ENCODE measurements at places on chromosomes 12 and 14.

- DNase-seq: no peak
Observed at GRCh38 chr12:131463174-131463573, 247.7 kb upstream of the SFSWAP start.

DNA sequence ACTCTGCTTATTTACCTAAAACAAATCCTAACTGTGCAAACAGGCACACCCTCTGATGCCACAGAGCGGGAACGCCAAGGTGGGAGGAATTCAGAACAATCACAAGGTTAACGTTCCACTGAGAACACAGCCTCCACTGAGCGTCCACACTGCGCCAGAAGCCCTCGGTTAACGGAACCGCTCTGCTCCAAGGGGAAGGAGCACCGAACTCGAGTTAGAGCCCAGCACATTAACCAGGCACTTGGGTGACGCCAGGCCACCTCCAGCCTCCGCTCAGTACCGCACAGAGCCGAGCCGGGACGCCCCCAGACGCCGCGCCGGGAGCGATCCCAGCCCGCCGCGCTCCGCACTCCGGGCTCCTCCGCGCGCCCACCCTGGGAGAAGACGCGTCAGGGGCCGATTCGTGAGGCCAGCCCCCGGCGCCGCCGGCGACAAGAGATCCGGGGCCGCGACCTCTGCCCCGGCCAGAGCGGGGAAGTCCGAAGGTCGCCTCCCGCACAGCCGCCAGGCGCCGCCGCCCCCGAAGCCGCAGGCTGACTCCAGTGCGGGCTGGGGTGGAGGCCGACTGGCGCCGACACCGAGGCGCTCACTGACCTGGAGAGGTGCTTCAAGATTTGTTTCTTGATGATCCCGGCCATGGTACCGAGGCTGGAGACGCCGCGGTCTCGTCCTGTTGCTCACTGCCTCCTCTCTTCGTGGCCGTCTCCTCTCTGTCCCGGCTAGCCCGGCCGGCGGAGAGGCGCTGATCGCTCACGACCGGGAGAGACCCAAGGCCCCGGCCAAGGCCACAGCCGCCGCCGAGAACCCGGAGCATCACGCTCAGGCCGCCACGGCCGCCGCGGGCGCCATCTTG lies 450 bp downstream of the BLTP3B start:
- DNase-seq: no peak

GRCh38 chr12:52925717-52926595 lies 21.1 kb upstream of the KRT8 start:
- DNase-seq: peak; percentile 60

- DNase-seq: peak; percentile 82
Observed at GRCh38 chr12:51388069-51388799, 3.0 kb downstream of the GALNT6 start.

GRCh38 chr12:126040307-126040706 lies 975.1 kb downstream of the AACS start:
- no peak for DNase-seq

DNA sequence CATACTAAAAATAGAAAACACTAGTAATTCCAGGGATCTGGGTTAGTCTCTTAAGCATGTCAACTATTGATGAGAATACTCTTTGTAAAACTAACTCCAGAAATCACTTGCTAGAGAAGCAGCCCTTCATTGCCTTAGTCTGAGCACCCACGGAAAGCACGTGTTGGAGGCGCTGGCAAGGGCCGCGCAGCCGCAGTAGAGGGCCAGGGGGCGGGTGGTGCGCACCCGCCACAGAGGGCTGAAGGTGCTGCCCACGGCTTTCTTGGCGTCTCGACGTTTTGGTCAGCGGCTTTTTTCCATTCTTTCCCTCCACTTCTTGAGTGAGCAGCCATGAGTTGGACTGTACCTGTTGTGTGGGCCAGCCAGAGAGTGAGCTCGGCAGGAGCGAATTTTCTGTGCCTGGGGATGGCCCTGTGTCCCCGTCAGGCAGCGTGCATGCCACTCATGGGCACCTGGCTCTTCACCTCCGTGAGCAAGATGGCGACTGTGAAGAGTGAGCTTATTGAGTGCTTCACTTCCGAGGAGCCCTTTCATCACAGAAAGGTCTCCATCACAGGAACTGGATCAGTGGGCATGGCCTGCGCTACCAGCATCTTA lies 68.4 kb upstream of the PPM1H start:
- DNase-seq: no peak

DNA sequence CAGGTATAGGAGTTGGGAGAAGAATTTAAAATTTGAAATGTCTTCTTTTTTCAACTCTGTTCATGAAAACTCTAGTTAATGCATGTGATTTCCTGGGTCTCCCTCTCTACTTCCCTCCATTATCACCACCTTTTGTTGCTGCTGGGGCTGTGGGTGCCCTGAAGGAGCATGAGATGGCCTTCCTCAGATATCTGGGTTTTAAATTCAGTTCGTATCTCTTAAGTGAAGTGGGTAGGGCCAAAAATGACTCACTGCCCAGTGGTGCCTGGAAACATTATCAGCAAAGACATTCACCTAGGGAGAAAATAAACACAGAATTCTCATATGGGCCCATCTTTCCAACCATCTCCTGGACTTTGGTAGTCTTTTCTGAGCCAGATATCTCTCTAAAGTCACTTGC lies 234.9 kb upstream of the PLEKHG7 start:
- peak; percentile 49 for DNase-seq

- DNase-seq: no peak
Observed at GRCh38 chr12:124667506-124668326, 100.3 kb upstream of the NCOR2 start.

- peak; percentile 78 for DNase-seq
Observed at GRCh38 chr12:62291864-62292760, 31.9 kb downstream of the USP15 start.

GRCh38 chr14:56821805-56822610 lies 11.7 kb upstream of the OTX2 start:
- no peak for DNase-seq

- DNase-seq: peak; percentile 72
Observed at GRCh38 chr12:2431810-2432209, 363.0 kb upstream of the FKBP4 start.

- DNase-seq: peak; percentile 1
Observed at GRCh38 chr14:21867541-21867940, 193.9 kb upstream of the OR4E1 start.

GRCh38 chr14:68011406-68012028 lies 191.9 kb downstream of the RAD51B start:
- DNase-seq: peak; percentile 76

- peak; percentile 57 for DNase-seq
Observed at GRCh38 chr12:122021822-122022392, at the start of gene BCL7A. Gene BCL7A, plus strand, starts transcription at chr12:122021884. Its CDS starts 208 bp downstream, at chr12:122022092.

DNA sequence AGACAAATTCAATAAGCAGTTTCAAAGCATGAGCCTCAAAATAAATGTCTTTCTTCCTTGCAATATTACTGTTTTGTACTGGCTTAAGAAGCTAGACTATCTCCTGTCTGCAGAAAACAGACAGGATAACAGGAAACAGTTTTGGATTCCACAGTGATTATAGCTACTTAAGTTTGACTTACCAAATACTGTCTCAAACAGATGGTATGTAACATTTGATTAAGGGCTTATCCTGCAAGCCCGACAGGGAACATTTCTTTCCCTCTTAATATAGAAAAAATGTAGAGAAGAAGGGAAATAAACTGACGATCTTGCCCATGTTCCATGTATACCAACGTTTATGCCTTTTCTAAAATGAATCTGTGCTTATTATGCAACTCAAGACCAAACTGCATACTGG lies 179.9 kb upstream of the EEA1 start:
- DNase-seq: no peak

DNA sequence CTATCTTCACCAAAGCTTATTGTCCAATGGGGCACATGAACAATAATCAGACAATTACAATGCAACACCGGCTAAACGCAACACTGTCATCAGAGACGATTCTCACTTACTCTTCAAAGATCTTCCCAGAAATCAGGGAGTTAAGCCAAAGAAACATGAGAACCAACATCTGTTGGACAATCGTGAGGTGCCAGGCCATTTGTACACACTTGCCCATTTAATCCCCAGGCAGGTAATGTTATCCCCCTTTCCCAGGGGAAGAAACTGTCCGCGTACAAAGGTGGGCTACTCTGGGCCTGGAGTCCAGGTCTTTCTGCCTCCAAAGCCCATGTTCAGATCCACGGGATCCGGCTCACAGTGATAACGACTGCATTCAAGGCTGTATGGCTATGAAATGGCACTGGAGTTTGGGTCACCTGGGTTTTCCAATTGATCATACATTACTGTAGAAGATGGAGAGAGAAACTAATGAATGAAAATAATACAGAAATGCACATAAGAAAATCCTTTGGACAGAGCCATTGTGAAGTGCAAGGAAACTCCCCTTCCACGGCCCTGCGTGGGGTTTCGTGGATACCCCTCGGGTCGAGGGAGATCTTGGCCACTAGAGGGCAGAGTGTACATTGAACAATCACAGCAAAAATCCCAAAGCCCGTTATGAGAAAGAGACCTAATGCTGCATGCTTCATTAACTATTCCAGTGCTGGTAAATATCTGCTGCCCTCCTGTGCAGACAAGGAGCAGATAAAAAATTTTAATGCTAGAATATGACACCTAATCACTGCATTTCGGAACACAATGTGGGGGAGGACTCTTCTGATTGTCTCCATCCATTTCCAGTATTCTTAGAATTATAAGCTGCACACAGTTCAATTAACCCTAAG lies 111.4 kb downstream of the EGLN3 start:
- peak; percentile 51 for DNase-seq

DNA sequence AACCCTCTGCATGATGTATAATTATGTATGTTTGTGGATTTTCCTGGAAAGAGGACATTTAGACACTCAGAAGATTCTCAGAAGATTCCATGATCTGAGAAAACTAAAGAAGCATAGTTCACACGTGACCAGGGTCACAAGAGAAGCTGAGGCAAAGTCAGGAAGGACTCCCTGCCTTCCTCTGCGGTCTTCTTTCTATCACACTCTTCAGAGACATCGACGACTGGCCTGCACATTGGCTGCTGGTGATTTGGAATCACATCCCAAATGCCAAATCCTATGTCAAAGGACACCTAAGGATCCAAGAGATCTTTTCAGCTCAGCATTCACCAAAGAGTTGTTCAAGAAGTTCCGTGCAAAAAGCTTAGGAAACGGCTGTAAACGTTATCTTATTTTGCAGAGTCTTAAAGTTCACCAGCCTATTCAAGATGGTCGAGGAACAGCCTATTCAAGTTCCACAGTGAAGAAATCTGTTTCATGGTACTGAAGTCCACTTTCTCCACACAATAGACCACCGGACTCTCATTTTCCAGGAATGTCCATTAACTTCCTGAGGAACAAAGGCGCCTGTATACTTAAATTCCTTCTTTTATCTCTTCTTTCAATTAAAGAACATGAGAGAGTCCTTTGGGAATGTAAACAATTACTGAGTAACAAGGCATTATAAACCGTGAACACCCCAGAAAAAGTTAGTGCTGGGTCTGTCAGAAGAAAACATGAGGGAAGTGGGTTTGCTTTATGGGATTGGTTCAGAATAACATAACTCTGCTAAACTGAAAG lies 42.1 kb downstream of the IGF1 start:
- DNase-seq: peak; percentile 65

- no peak for DNase-seq
Observed at GRCh38 chr12:84946753-84947152, 34.2 kb upstream of the SLC6A15 start.

DNA sequence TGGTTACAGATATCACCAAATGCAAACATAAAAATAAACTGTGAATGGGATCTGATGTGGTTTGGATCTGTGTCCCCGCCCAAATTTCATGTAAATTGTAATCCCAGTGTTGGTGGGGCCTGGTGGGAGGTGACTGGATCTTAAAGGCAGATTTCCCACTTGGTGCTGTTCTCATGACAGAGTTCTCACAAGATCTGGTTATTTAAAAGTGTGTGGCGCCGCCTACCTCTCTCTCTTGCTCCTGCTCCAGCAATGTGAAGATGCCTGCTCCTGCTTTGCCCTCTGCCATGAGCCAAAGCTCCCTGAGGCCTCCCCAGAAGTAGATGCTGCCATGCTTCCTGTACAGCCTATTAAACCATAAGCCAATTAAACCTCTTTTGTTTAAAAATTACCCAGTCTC lies 47.8 kb downstream of the SLC25A21 start:
- peak; percentile 28 for DNase-seq

DNA sequence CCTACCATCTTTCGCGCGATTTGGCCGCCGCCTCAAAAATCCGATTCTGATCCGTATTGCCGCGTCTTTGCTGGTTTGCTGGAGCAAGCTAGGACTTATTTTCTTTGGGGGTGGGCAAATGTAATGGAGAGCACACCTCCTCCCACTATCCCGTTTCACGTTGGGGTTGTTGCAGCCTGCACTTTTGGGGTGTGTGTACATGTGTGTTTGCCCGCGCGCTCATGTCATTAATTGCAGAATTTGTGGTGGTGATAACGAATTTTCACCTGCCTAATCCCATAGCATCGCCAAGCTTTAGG lies 657 bp downstream of the METAP2 start:
- peak; percentile 20 for DNase-seq

GRCh38 chr12:6547987-6548386 lies 7.9 kb downstream of the IFFO1 start:
- peak; percentile 83 for DNase-seq

DNA sequence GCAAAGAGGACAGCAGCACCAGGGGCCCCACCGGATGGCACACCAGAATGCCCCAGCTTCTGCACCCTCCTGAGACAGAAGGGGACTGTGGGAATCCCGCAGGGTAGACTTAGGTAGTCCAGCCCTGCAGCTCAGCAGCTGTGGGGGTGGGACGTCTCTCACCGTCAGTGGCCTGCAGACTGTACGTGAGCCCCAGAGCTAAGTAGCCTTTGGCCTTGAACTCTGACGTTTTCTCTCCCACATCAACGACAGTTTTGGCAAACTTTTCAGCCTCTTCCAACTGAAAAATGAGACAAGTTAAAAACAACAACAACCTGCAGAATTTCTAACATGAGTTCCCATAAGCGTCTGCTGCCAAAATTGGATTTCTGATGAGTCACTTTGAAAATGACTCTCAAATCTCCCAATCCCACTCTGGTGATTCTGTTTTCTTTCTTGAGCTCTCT lies 161.4 kb downstream of the TTC7B start:
- peak; percentile 9 for DNase-seq

- peak; percentile 98 for DNase-seq
Observed at GRCh38 chr14:59028476-59029202, 159.8 kb upstream of the DAAM1 start.

DNA sequence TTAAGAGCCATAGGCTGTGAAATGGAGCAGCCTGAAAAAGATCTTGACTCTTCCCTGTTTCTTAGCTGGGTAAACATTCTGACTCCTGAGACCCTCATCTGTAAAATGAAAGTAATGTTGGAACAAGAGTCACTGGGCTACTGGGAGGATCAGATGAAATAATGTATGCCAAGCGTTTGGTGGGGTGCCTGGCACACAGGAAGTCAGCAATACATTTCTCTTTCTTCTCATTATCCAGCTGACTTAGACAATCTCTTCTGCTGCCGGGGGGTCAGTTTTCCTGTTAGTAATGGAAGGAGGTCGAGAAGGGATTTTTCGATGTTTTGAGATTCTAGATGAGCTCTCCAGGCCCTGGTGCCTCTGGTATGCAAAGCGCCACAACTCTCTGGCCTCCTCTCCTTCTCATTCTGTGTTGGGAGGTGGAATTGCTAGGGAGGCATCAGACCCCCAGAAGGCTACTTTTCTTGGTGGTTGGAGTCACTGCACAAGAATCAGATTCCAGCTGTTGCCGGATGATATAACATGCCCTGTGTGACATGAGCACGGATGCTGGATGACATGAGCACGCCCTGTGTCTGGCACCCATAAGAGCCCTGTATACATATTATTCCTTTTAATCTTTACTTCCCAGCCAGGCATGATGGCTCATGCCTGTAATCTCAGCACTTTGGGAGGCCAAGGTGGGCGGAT lies 4.3 kb downstream of the OASL start:
- DNase-seq: peak; percentile 17

- DNase-seq: peak; percentile 18
Observed at GRCh38 chr12:90622431-90622830, 332.5 kb downstream of the CCER1 start.
